Left cardiac atrium (tissue), 4 donors: ENCODE measurements at places on chromosomes 2 and 18. TPM values are rescaled to one million over a fixed set of nuclear protein-coding genes. Genes with fewer than 3 reads are reported as not detected.

DNA sequence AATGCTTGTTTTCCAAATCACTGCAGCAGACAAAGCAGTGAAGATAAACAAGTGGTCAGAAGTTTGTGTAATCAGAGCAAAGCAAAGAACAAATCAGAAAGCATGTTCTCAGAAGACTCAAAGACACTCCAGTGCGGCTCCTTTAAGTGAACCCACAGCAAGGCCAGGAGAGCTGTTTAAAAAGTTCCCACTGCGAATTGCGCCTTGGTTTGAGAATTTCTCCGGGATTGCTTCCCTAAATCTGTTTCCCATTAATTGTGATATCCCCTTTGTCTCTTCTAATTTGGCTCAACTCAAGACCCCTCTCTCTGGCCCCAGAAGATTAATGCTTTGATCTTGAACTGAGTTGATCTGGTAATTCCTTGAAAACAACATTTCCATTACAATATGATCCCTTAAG lies 122.4 kb upstream of the BCL2L11 start:
- DNase-seq, result no peak

KCNS3 gene
- total RNA-seq, result 2.8 TPM

DNA sequence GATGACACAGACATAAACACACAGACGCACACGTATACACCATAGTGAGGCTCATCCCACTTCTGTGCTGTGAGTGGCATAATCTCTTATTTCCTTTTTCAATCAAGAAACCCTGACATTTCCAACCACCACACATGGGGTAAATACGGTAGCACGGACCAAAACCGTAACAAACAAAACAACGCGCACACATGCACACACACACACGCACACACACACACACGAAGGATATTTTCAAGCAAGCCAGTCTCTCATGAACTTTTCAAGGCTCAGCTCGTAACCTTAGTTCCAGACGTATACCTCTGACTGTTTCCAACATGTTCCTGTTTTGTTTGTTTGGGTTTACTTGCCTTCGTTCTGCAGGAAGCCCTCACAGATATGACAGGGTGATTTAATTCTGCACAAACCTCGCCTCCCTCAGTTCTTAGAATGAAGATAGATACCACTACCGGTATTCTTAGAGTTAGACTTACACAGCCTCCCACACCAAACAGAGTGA lies 119.8 kb downstream of the BCL2 start:
- no peak for DNase-seq

CCDC150 gene
- 1.5 TPM for total RNA-seq

DNA sequence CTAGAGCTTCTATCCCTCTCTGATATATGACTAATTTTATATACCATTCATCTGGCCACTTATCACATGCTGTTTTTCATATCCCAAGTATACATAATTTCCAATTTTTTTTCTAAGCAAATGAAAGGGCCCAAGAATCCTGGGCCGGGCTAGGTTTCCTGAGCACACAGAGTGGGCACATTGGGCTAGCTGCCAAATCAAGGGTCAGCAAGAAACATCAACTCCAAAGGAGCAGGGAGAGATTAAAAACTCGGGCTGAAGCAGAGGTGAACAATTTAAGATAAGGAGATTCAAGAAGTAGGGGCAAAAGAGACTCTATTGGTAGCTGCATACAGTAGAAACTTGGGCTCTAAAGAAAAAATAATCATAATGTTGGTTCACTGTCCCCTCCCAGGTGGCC lies 39.0 kb downstream of the OLA1 start:
- DNase-seq, result no peak

GRCh38 chr2:129891341-129892320 lies 87.8 kb upstream of the RAB6C start:
- DNase-seq, result no peak
